ENCODE measurements at places on chromosomes 12 and 14.

DNA sequence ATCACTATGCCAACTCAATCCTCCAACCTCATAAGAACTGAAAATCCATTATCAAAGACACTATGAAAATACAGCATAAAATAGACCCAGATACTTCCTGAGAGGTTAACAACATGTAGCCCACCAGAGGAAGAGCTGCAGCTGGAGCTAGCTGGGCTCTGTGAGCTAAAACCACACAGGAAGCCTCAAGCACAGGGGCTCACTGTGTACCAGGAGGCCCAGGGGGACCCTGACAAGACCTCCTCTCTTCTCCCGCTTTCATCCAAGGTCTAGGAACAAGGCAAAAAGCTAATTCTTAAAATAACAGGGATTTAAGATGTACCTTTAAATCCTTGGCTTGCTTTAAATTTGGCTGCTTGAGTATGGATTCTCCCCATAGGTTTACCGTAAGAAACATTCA, 53.6 kb downstream of the EIF2S3B start:
- DNase-seq, result no peak

DNA sequence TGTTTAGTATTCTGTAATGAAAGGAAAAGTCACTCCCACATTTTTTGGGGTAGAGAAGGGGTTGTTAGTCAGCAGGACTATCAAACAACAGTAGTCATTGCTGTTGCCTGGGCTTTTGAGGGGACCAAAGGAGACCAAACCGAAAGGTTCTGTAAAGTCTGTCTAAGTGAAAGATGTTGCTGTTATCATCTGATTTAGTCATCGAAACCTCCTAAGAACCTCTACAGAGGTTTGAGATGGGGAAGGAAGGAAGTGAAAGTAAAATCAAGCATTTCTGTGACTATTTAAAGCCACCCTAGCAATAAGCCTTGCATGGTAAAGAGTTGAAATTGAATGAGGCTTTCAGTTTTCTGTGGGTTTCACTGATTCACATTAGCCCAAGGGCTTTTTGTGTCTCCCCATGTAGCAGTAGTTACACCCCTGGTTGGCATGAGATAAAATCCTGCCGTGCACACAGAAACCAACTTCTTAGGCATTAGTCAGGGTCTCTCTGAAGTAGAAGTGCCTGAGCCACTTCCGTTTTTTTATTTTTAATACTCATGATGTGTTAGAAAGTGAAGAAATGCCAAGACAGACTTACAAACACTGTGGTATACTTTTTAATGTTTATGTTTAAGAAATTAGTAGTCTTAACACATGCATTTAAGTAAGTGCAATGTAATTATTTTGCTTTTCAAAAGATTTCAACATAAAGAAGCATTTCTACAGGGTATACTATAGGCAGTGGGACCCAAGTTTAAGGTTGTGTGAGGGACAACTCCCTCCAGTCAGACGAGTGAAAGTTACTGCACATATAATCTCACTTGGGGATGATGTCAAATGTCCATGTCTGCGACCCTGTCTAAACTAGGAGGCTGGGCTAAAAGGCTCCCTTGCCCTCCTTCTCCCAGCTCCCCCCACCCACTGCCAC, 50.4 kb downstream of the DYRK2 start:
- DNase-seq, result no peak

DNA sequence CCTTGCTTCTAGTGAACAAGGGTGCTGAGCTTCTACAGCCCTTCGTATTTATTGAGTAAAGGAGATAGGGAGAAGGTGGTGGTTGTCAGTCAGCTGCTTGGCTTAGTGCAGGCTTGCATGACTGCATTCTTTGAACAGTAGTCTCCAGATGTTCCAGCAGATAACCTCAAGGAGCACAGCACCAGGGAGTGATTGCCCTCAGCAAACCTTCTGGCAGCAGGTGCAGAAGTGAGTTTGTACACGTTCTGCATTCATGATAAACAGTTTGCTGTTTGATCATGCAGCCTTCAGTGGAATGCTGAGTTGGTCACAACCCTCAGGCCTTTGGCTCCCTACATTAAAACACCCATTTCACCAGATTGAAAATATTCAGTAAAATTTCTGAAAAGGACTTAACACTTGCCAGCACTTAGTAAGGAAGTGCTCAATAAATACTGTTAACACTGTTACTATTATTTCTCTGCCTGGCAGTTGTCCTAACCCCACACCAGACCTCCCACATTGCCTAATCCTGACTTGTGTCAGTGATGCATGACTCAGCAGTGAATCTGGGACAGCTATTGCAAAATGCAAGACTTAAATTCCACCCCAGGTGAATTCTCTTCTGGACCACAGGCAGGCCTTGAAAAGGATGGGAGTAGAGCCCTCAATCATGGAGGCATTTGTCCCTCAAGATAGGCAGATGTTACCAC, 18.9 kb upstream of the CARMIL3 start:
- peak; percentile 64 for DNase-seq

DNA sequence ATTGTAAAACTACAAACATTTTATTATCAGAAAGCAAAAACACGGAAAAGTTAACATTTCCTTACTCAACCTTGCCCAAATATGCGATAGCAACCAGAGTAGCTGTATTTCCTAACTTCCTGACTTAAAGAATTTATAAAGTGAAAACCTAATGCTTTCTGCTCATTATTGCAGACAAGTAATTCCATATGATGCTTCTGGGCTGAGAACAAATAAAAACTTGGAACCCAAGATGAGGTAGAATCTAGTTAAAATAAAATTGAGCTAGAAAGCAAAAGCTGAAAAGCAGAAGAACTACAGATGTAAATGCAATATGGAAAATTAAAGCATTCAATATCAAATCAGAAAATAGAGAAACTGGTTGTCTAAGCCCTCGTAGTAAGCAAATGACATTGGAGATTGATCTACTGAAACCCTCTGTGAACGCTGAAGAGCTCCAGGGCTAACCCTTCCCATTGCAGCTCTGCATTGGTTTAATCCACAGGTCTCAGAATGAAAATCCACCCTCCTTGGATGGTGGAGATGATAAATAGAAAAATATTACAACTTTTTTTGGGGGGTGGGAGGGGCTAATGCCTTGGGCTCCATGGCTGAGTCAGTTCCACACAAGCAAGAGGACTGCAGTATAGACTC, 40.7 kb downstream of the CORO1C start:
- no peak for DNase-seq

- peak; percentile 43 for DNase-seq
These were observed 11.2 kb upstream of the MAP1LC3B2 start for GRCh38 chr12:116547955-116548501.

DNA sequence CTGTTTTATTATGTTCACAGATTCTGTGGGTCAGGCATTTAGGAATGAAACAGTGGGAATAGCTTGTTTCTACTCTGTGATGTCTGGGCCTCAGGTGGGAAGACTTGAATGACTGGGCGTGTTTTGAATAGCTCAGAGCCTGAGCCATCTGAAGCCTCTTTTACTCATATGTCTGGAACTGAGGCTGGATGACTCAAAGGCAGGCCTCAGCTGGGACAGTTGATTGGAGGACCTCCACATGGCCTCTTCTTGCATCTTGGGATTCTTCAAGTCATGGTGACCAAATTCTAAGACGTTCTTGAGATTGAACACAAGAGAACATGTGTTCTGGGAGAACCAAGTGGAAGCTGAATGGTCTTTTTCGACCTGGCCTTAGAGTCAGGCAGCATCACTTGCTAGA, 45.8 kb upstream of the TBX3 start:
- no peak for DNase-seq

- DNase-seq, result no peak
These were observed 311.4 kb downstream of the BCL11B start for GRCh38 chr14:98960617-98961013.

- peak; percentile 73 for DNase-seq
These were observed 420.8 kb downstream of the CCDC91 start for GRCh38 chr12:28611115-28611435.

Measured in fibroblast of skin of left quadriceps (primary cell).